Purkinje cell (primary cell): ENCODE measurements at places on chromosomes 1 and 21. TPM values are rescaled to one million over a fixed set of nuclear protein-coding genes. Genes with fewer than 3 reads are reported as not detected.

VSIG8 gene
- not detected in 2 replicates for polyA plus RNA-seq

C4BPA gene
- 0.11 TPM in 1 of 2 replicates, not detected in the other for polyA plus RNA-seq

GNG4 gene
- 42.4 and 56.8 TPM in 2 replicates for polyA plus RNA-seq

FCRLA gene
- polyA plus RNA-seq = not detected in 2 replicates
